ENCODE measurements at places on chromosomes 2 and 18.

DNA sequence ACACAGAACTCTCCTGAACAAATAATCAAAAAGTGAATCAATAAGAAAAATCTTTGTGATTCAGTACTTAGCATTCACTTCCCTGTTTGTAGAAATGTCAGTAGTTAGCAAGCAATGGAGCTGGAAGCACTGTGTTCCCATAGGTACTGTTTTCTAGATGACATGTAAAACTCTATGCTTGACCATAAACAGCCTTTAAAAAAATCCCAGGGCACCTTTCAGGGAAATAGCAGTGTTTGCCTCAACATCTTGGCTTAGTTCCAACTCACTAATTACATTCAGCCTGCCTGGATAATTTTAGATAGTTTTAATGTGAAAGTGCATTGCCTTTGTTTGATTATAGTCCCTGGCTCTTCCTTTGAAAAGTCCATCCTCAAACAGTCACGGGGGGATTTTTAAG, 721.8 kb downstream of the ERBB4 start:
- no peak for DNase-seq

GRCh38 chr18:11504962-11505361, 104.4 kb upstream of the SLC35G4 start:
- DNase-seq = no peak

DNA sequence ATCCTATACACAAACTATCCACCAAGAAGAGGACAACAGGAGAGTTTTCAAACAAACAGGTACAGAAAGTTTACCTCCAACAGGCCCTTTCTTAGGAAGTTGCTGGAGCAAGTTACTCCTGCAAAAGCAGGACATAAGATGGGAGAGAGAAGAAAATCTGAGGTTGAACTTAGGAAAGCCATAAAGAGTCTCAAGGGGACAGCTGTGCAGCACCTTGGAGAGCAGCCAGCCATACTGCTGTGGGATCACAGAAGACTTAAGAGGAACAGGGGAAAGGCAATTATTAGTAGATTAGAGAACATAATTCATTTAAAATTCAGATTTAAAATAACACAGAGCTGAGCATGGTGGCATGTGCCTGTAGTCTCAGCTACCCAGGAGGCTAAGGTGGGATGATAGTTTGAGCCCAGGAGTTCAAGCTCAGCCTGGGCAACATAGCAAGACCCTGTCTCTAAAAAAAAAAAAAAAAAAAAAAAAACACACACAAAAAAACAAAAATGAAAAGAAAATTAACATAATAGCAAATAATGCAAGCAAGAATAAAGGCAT, 148.1 kb upstream of the SIX3 start:
- no peak for DNase-seq

DNA sequence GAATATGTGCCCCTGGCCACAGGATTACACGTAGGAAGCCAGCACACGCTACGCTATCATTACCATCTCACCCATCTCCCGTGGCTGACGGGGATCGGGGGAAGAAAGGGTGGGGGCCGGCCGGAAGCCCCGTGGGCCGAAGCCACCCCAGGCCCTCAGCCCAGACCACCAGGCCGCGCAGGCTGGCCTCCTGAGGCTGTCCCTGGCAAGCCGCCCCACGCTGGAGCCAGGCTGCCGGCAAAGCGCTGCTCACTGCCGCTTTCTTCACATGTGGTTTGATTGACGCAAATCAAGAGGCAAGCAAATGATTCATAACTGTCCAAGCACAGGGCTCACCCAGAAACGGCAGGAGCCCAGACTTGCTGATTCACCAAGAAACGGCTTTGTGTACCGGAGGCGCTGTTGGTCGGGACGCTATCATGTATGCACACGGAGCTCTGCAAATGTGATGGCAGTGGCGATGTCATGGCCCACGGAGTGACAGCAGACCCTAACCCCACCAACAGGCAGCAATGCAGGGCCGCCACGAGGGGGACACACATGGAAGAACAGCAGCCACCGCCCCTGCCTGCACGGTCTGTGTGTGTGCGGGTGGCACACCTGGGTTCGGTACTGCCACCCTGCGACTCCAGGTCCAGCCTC, 125.7 kb downstream of the HDAC4 start:
- peak; percentile 63 for DNase-seq

DNA sequence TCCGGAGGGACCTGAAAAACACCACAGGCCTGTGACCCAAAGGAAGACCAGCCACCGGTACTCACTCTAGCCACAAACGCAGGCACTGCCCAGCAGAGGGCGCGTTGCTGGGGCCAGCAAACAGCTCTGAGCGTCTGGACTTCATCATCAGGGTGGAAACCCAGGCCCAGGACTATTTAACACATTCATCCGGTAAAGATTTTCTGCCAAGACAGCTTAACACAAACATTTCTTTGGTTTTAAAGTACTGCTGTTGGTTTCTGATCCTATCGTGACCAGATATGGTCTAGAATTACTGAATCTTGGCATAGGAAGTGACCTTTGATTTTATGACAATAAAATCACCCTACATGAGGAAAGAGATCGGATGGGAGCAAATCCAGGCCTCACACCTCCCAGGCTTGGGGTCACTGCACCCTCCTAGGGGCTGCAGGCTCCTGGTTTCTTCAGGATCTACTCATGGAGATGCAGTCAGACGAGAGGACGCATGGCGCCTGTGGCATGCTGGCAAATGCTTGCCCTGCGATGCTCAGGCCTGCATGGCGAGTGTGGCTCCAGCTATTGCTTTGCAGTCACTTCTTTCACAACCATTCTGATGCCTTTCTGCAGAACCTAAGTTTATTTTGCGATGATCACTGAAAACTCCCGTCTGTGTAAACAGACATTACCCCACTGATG, 130.4 kb downstream of the COL4A4 start:
- DNase-seq = peak; percentile 11

DNA sequence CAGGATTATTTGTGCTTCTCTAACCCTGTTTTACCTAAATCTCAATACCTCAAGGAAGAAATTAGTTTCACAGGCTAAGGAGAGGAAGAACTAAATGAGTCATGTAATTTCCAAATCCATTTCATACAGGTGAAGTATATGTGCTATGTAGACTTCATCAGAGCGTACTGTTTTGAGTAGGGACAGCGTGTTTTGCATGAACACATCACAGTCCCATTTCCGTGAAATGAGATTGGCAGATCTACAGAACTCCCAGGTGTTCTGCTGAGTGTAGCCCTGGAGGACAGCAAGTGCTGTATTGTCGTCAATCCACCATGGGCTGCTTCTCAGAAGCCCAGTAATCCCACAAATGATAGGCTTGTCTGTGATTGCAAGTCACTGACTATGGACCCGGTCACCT, 97.7 kb downstream of the XRCC5 start:
- no peak for DNase-seq

GRCh38 chr18:48825101-48825745, 125.5 kb downstream of the SMAD7 start:
- DNase-seq = no peak

DNA sequence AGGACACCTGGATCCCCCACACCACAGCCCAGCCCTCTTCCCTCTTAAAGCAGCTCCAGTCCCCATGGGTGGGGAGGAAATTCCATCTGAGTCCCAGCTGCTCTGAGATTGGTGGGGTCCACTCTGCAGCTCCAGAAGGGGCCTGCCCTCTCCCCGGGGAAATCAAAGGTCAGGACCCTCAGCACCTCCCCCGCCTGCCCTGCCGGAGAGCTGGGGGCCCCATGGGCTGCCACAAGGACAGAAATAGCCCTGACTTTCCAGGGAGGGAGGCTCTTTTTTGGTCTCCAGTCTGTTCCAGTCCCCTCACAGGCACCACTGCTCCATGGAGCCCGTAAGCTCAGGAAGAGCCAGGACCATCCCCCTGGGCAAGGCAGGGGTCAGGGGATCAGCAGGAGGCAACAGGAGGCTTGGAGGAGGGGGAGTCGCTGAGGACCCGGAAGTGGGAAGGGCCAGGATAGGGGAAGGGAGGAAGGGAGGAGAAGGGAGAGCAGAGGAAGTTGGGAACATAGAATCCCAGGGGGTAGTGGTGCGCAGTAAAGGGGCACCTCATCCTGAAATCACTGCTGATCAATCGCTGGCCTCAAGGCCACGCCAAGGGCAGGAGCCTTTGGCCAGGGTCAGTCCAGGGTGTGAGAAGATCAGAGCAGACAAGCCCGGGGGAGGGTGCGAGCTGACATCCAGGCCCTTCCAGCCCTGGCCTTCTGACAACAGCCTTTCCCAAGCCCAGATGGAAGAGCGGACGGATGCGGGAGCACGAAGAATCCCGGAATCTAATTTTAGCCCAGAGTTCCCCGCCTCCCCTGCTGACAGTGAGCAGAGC, 7.6 kb downstream of the ADRA2B start:
- no peak for DNase-seq

DNA sequence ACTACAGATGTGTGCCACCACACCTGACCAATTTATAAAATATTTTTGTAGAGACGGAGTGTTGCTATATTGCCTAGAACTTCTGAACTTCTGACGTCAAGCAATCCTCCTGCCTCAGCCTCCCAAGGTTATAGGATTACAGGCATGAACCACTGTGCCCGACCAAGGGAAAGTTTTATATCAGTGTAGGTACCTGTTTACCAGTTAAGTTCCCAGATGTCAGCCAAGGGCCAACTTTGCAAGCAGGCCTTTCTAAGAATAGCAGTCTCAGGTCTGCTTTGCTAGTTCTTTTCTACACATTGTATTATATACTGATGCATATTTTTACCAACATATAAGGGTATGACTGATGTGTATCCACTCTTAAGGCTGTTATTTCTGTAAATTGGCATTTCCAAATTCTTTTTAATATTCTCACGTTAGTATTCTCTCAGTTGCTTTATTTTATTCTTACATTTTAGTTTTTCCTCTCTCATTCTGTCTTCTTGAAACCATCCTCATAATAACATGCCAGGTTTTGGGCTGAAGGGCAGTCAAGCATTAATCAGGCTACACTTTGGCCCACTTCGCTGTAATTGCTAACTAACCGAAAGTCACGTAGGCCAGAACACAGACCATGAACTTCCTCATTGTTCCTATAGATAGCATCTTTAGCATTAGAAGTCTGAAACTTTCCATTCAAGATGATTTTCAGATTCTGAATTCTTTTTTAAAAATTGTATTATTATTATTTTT, 25.0 kb upstream of the CXXC1 start:
- DNase-seq = no peak

- DNase-seq = no peak
Measured at GRCh38 chr18:67919316-67919715, 402.8 kb upstream of the DSEL start.

GRCh38 chr2:36466135-36466534, 110.6 kb downstream of the CRIM1 start:
- DNase-seq = no peak

- DNase-seq = no peak
Measured at GRCh38 chr18:58770601-58771000, 94.1 kb upstream of the ZNF532 start.

DNA sequence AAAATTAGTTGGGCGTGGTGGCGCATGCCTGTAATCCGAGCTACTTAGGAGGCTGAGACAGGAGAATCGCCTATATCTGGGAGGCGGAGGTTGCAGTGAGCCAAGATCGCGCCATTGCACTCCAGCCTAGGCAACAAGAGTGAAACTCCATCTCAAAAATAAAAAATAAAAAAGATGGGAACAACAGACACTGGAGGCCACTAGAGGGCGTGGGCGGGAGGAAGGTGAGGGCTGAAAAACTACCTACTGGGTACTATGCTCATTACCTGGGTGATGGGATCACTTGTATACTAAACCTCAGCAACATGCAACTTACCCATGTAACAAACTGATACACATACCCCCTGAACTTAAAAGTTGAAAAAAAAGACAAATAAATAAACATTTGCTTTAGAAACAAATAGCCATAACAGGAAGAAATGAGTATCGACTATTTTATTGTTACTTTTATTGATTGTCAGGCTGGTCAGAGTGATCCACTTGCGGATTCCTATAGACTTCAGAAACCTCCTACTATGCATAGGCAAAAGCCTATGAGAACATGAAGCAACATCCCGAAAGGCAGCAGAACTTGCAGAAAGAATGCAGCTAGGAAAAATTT, 61.0 kb downstream of the TMEM163 start:
- no peak for DNase-seq

GRCh38 chr2:36740061-36740460, 43.6 kb downstream of the VIT start:
- DNase-seq = no peak

Measured in stimulated activated CD8-positive, alpha-beta memory T cell treated with anti-CD3 and anti-CD28 coated beads, Interleukin-4, amount 100 ng/mL, for 24 hours (primary cell).